Activated naive CD4-positive, alpha-beta T cell treated with anti-CD3 and anti-CD28 coated beads, Interleukin-2, amount 50 U/mL, for 72 hours (primary cell): ENCODE measurements at places on chromosomes 5 and 9.

DNA sequence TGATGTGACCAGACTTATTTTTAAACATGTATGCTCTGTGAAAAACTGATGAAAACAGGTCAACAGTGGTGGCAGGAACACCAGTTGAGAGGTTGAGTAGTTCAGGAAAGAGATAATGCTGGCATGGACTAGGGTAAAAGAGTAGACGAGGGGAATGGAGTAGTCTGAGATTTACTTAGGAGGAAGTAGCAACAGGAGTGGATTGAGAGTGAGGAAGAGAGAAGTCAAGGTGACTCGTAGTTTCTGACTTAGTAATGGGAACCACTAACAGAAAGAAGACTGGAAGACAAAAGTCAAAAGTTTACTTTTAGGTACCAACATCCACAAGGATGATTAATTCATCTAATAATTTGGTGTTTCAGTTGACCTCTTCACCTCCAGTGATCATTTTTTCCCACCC is 3.6 kb downstream of the SRA1 start:
- DNase-seq, result no peak

DNA sequence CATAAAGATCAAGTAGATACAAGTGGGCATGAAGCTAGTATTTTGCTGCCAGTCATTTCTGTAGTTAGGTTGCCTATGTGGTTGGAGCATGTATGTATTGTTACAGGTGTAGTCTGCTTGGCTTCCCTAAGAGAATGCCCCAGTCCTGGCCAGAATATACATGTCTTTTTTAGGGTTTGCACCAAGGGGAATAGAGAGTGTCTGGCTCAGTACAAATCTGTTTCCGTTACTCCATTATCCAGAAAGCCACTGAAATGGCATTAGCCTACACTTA is 23.2 kb downstream of the TGFBR1 start:
- DNase-seq, result no peak

DNA sequence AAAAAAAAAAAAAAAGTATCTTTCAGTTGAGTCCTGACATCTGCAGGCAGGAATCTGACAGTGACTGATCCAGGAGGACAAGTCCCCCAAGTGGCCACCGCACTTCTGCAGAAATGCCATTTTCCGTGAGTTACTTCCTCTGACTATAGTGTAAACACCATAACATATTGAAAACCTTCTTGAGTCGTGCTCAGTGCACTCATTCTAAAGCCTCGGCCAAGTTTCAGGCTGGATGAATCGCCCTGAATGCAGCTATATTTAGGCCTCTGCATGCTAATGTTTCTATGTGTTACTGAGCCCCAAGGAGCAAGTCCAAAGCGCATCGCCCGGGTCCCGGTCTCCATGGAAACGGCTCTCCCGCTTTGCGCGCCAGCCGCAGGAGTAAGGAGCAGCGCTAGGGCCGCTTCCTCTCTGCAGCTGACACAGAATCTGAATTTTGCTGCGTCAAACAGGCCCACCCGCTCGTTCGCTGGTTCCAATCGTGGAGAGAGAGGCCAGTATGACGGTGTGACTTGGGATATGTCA is 335.4 kb downstream of the MSX2 start:
- no peak for DNase-seq

DNA sequence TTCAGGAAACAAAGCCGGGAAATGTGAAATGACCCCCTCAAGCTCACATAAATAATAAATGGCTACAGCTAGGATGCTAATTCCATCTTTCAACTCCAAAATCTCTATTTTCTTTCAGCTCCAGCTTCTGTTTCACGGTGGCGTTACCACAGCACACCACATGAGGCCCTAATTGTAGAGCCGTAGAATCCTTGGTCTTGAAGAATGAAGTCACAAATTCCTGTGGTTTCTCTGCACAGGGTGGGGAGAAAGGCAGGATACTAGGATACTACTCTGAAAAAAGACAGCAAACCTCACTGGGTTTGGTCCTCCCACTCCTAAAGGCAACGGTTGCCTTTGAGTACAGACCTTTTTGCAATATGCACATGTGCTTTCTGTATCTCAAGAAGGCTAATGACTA is 13.9 kb upstream of the RARS1 start:
- no peak for DNase-seq

DNA sequence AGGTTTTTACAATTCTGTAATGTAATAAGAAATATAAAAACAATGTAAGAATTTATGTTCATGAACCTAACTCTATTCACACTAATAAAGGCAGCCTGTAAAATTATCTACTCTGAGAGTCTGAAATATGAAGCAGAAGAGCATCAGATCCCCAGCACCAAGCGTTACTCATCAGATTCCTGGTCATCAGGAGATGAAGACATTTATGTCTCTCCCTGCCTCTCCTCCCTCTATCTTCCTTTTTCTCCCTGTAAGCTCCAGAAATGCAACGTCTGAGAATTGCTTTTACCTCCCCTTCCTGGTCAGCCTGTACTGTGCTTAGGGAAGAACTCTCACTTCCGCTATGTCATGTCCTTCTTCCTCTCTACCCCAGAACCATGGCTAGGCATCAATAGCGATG is 114.4 kb upstream of the SLIT3 start:
- no peak for DNase-seq

- DNase-seq, result no peak
These were observed 624.6 kb downstream of the BNC2 start for GRCh38 chr9:16245756-16246440.

- DNase-seq, result no peak
These were observed 999 bp upstream of the HNRNPA0 start for GRCh38 chr5:137754961-137755762.

DNA sequence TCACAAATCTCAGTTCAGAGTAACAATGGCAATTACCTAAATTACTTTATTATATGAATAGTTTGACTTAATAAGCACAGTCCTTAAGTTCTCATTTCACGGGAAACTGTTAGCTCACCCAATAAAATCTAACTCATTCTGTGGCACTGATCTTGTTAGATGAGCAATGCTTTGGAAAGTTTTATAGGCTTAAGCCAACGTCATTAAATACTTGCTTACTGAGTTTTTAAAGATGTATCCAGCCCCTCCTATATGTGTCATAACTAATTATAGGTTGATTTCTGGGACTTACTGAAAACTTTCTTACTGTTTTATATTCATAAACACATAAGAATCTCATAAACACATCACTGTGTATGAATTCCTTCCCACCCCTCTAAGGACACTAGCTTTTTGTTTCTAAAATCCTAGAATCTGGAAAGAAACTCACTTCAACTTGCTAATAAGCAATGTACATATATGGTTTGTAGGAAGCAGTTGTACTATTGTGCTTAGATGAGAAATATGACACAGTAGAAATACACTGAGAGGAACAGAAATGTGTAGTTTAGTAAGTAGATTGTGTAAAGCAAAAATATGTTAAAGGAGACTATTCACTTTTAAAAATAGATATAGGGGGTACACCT is 14.1 kb upstream of the MARCOL start:
- no peak for DNase-seq

GRCh38 chr9:89606049-89606623 is 1.3 kb downstream of the GADD45G start:
- DNase-seq, result peak; percentile 39
